NB4 (cell line): ENCODE measurements at places on chromosomes 4 and X.

DNA sequence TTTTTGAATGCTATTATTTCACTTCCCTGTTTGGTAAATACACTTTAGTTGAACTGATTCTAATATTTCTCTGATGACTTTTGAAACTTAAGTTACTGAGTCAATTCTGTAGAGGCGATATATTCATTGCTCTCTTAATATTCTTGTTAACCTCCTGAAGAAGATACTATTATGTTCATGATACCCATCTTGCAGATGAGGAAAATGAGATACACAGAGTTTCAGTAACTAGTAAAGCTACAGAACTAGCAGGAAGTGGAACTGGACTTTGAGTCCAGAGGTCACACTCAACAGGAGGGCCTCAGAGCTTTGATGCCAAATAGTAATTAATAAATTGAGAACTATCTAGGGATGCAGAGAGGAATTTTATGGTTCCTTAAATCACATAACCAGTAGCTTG lies 70.0 kb downstream of the PCDH7 start:
- DNase-seq, result no peak

GRCh38 chr4:45100956-45101818 lies 374.8 kb upstream of the GNPDA2 start:
- DNase-seq, result no peak

DNA sequence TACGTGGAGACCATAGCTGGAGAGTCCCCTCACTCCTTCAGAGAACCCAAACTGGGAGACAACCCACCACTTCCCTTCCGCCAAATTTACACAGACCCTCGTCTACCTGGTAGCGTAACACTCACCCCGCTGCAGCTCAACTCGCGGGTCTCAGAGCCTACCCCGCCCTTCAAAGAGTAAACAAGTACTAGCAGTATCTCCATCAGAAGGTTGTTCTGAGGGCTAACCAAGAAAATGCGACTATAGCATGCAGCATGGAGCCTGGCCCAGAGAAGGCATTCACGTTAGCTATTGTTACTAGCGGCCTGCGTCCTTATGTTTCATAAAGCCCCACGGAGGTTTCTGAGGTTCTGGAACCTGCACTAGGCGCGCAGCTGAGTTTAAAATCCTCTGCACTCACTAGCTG lies 531 bp upstream of the MANBA start:
- DNase-seq, result no peak

GRCh38 chrX:98357146-98357545 lies 1473.4 kb downstream of the RPA4 start:
- DNase-seq, result no peak

- no peak for DNase-seq
These were observed 139.4 kb upstream of the SCML1 start for GRCh38 chrX:17597836-17598439.

GRCh38 chr4:3335982-3336381 lies 43.2 kb downstream of the RGS12 start:
- DNase-seq, result no peak

DNA sequence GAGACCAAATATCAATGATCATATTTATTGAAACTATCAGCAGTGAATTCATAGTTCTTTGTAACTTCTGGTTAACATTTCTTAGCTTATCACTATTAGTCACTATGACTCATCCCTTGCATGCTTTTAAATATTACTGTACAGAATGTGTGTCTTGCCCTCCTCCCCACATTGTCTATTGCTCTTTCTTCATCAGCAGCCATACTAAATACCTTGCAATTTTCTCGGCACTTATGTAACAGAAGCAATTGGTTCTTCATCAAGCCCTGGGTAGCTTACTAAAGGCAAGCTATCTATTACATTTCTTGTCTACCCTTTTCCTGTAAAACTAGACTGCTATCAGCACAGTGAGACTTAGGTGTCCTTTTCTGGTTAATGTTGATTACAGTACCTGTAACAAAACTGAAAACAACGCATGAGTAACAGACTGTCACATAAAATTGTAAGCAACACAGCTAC lies 8.2 kb downstream of the KLHL4 start:
- peak; percentile 1 for DNase-seq
